ENCODE measurements at places on chromosomes 11 and 22. TPM values are rescaled to one million over a fixed set of nuclear protein-coding genes. Genes with fewer than 3 reads are reported as not detected.

The OR4D5 gene
- total RNA-seq, result not detected

DNA sequence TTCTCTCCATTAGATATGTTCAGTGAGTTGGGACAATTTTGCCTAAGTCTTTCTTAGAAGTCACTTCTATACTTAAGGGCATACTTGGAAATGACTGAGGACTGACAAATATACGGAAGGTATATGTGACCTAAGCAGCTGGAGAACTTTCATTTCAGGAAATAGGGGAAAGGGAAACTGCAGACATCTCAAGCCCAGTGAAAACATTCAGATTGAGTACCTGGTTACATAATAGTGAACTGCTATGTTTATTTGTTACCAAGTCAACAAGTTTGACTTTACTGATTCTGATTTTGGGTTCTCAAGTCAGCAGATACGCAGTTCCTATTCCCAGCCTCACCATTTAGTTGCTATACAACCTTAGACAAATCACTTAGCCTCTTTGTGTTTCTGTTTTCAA, 1173.9 kb downstream of the LRRC4C start:
- DNase-seq, result no peak

DNA sequence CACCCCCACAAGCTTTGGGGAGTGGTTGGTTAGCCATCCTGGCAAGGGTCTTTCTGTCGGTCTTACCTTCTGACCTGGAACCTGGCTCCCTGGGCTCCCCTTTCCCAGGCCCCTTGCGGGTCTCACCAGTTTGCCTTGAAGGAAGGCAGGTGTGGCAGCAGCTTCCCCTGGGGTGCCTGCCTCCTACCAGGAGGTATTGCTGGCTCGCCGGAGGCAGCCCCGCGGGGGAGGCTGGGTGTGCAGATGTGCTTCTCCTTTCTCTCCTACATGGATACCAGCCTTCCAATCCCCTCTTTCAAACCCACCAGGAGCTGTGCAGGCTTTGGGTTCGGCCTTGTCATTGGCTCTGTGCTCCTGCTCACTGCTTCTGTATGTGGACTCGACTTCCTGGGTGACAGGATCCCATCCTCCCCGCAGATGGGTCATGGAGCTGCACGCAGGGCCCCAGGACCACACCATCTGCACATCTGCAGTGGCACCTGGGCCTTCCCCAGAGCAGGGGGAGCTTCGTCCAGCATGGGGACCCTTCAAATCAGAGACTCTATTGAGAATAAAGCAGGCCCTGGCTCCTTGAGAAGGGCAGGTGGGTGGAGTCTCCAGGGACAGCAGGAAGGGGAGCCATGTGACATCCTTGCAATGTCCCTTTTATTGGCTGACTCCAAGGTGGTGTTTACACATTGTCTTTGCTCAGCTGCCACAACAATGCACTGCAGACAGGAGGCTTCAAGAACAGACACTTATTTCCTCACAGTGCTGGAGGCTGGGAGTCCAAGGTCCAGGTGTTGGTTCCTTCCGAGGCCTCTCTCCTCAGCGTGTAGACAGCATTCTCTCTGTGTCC, 592.0 kb downstream of the BRD1 start:
- peak; percentile 71 for DNase-seq

The EFCAB6 gene
- 2.0 TPM for total RNA-seq

DNA sequence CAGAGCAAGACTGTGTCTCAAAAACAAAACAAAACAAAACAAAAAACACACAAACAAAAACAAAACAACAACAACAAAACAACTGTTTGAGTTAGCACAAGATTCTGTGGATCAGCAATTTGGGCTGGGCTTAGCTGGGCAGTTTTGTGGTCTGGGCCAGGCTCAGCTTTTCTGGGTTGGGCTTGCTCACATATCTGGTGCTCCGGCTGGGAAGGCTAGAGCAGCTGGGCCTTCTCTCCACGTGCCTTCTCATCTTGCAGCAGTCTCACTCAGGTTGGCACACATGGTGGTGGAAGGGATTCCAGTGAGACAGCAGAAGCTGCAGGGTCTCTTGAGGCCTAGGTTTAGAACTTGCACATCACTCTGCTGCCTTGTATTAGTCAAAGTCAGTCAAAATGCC, 35.7 kb downstream of the EIF3F start:
- no peak for DNase-seq
